Stimulated activated CD8-positive, alpha-beta memory T cell treated with anti-CD3 and anti-CD28 coated beads, Interleukin-12 subunit alpha, Interleukin-12 subunit beta, amount 100 ng/mL, for 1 hour (primary cell): ENCODE measurements at places on chromosomes 12 and 14.

DNA sequence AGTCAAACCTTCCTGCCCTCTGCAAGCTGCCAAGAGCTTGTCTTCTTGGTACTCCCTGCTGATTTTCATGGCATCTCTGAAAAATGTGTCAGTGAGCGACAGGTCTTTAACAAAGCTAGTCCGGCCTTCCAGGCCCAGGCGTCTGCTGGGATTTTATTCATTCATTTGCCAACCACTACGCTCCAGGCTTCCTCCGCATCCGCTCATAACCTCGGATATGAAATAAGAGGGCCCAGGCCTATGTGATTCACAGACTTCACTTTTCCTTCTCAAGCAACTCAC is 13.8 kb downstream of the TSPAN9 start:
- DNase-seq, result no peak

DNA sequence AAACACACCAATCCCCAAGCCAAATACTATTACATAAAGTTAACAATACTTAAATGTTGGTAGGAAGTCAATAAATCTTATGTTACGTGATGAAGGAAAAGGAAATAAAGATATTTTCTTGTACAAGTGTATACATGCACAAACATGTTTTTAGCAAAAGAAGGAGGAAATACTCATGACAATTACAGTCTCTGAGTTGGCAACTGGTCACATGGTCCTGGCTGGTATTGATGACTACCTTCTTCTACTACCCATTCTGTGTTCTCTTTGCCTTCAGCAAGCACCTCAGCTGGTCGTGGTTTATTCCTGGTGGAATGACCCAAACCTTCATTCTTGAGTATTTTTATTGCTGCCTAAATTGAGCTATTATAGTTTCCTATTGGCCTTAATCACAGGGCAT is 84.8 kb downstream of the PLBD1 start:
- DNase-seq, result no peak

- DNase-seq, result no peak
Measured at GRCh38 chr12:79850610-79851299, 84.1 kb downstream of the PPP1R12A start.

GRCh38 chr12:71799106-71799505 is 40.5 kb upstream of the TBC1D15 start:
- no peak for DNase-seq

GRCh38 chr12:66409195-66409871 is 107.0 kb downstream of the HELB start:
- DNase-seq, result peak; percentile 6

DNA sequence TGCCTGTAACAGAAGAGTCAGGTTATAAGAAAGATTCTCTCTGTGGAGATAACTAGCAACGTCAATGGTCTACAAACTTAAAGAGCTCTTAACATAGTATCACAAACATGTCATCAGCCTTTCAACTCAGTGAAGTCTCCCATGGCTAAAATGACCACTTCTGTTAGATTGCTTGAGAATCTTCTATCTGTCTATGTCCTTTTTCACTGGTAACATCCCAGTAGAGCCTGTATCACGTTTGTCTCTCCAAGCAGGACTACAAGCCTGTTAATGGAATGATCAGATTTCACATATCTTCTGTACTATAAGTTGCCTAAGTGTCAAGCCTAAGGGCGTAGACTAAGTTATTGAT is 50.7 kb downstream of the SLC2A13 start:
- no peak for DNase-seq

- DNase-seq, result no peak
Measured at GRCh38 chr14:72901361-72901760, 7.5 kb upstream of the DPF3 start.

DNA sequence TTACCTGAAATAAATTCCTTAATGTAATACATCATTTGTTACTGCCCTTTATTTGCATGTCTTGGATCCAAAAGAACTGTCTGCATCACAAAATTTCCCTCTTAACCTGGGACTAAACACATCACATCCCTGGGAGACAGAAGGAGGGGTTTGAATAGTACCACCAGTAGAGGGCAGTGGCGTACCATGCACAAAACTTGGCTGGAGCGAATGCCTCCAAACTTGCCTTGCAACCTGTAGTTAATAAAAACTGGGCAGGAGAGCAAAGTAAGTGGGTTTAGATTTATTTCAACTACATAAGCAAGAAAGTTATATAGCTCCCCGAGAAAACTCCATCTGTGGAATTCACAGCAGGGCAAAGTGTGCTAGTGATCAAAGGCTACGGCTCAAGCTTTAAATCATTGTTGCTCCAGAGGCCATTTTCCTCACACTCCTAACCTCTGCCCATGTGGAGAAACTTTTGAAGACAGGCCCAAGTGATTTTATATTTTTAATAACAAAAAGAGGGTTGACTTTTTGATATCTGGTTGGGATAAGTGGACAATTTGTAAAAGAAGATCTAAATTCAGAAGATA is 1176.7 kb upstream of the SEL1L start:
- no peak for DNase-seq

DNA sequence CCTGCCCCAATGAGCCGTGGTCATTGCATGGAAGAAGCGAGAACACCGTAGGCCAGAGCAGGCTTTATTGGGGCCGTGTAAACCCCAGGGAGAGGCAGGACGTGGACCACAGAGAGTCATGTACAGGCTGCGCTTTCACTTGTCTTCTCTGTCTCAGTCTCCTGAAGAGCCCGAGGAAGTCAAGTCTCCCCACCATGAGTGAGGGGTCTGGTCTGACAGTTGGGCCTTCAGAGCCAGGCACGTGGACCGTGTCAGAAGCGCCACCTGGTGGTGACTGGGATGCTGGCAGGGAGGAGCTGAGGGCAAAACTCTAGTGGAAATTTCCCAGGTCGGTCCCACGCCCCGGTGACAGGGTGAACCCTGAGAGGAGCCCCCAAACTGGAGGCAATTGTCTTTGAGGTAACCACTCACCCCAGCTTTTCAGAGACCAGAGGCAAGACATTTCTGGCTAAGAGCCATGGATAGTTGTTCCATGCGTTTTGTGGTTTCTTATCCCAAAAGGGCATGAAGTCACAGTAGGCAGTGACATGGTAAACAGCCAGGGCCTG is 17.4 kb downstream of the RPS6KL1 start:
- DNase-seq, result peak; percentile 77

GRCh38 chr12:1003600-1004271 is 12.7 kb downstream of the ERC1 start:
- no peak for DNase-seq

DNA sequence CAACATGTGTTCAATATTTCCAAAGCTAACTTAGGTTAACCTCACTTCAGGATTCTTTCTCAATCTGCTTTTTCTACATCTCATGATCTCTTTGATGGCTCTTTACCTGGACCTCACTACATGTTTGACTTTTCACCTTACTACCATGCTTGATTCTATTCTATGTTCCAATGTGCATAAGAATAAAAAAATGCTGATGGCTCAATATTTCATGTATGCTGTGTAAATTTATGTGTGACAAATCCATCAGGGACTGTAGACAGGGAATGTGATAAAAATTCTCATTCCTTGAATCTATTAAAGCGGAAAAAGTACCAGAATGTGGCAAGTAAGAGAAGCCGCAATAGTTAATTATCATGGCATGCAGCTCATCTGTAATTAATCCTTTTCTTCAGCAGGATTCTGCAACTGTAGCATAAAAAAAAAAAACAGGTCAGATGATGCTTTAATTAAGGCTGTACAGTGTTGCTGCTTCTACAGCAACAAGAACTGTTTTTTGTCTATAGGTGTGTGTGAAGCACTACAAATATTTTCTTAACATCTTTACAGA is 276.9 kb upstream of the PRKD1 start:
- DNase-seq, result no peak

GRCh38 chr12:51234530-51234929 is 4.1 kb upstream of the DAZAP2 start:
- no peak for DNase-seq

GRCh38 chr12:55716582-55716957 is 724 bp downstream of the BLOC1S1 start:
- DNase-seq, result no peak

DNA sequence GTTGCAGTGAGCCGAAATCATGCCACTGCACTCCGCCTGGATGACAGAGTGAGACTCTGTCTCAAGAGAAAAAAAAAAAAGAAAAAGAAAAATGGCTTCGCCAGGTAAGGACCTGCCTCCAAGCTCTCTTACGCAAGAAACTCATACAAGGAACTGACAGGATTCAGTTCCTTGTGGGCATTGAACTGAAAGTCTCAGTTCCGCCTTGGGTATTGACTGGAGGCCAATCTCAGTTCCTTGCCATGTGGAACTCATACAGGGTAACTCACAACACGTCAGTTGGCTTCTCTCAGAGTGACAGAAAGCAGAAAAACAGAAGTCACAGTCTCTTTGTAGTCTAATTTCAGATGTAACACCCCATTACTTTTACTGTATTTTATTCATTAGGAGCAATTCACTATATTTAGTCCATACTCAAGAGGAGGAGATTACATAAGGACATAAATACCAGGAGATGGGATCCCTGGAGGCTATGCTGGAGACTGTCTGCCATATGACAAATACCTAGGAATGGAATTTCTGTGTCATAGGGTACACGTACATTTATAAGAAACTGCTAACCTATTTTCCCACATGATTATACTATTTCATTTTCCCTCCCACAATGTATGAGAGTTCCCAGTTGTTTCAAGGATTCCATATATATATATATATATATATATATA is 11.4 kb upstream of the NOPCHAP1 start:
- no peak for DNase-seq

- DNase-seq, result no peak
Measured at GRCh38 chr12:124532331-124532750, 35.1 kb downstream of the NCOR2 start.

DNA sequence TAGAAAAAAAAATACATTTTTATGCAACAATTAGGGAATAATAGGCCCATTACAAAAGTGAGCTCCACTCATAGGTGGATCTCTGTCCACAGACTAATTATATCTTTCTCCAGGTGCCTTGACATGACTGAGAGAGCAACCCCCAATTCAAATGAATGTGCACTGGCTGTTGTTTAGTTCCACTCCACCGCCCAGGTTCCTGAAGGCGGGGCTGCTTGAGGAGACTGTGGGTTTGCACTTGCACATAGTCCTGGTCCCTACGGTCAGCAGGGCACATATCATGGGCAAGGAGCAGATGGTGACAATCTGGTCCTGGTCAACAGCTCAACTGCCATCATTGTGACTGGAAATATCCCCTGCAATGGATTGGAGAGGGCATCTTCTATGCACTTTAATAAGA is 195.6 kb upstream of the PWP1 start:
- no peak for DNase-seq

- DNase-seq, result no peak
Measured at GRCh38 chr12:98172304-98172703, 343.1 kb upstream of the TMPO start.

- DNase-seq, result no peak
Measured at GRCh38 chr14:90681929-90682328, 134.3 kb downstream of the TTC7B start.

- no peak for DNase-seq
Measured at GRCh38 chr12:2451025-2451424, 343.7 kb upstream of the FKBP4 start.

- DNase-seq, result no peak
Measured at GRCh38 chr12:1279050-1279449, 288.0 kb downstream of the ERC1 start.

- DNase-seq, result no peak
Measured at GRCh38 chr12:73072214-73072613, 800.0 kb downstream of the TRHDE start.

- no peak for DNase-seq
Measured at GRCh38 chr14:76919431-76920330, 93.5 kb downstream of the LRRC74A start.

GRCh38 chr12:112149596-112149995 is 24.2 kb downstream of the TRAFD1 start:
- no peak for DNase-seq

- no peak for DNase-seq
Measured at GRCh38 chr12:89971880-89972279, 263.2 kb upstream of the ATP2B1 start.

- DNase-seq, result no peak
Measured at GRCh38 chr12:573232-573631, 90.0 kb downstream of the NINJ2 start.

- DNase-seq, result no peak
Measured at GRCh38 chr12:1741154-1741949, 50.5 kb downstream of the ADIPOR2 start.

DNA sequence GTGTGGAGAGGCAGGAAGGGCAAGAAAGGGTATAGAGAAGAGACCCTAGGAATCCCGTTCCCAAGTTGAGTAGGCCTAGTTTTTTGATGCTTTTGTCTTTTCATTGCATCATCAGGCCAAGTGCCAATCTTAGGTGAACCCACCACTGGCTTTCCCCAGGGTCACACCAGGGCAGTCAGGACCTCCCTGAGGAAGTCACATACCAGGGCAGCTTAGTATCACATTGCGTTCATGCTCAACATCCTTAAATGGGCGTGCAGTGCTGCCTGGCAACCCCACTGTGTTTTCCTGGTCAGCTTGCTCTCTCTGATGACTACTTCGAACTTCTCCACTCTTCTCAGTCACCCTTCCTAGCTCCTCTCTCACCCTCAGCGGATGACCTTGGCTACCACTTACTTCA is 9.0 kb downstream of the ASIC1 start:
- no peak for DNase-seq

- no peak for DNase-seq
Measured at GRCh38 chr14:99524804-99525698, 43.8 kb downstream of the CCNK start.

DNA sequence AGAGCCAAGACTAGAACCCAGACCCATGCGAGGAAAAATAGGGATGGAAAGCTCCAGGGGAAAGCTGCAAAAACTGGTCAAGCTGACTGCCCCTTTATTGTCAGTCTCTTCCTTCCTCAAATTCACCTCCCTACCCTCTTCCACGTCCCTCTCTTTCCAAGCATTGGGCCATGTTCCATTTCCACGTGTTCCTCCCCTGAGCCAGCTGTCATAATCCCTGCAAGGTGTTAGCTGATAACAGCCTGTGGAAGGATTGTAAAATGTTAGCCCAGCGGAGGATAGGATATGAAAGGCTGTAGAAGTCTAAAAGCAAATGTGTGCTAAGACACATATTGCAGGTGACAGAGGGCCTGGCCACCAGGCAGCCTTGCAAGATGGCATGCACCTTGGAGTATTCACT is 88.0 kb upstream of the MAX start:
- DNase-seq, result no peak

DNA sequence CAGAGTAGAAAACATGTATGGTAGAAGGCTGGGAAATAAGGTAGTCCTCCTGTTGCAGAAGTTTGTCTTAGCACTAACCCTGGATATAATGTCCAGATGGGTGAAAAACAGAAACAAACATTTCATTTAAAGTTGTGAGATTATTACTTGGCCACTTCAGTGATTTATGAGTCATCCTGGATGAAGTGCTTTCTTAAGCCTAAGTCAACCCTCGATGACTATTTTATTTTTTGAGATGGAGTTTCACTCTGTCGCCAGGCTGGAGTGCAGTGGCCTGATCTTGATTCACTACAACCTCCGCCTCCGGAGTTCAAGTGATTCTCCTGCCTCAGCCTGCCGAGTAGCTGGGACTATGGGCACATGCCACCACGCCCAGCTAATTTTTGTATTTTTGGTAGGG is 10.2 kb downstream of the DLST start:
- DNase-seq, result no peak

GRCh38 chr14:64217834-64218233 is 76.3 kb downstream of the ESR2 start:
- no peak for DNase-seq
